ENCODE measurements at places on chromosomes 7 and 10.

- no peak for DNase-seq
Measured at GRCh38 chr10:3838460-3839437, 53.7 kb upstream of the KLF6 start.

- DNase-seq = no peak
Measured at GRCh38 chr7:80729591-80730320, 91.3 kb downstream of the CD36 start.

DNA sequence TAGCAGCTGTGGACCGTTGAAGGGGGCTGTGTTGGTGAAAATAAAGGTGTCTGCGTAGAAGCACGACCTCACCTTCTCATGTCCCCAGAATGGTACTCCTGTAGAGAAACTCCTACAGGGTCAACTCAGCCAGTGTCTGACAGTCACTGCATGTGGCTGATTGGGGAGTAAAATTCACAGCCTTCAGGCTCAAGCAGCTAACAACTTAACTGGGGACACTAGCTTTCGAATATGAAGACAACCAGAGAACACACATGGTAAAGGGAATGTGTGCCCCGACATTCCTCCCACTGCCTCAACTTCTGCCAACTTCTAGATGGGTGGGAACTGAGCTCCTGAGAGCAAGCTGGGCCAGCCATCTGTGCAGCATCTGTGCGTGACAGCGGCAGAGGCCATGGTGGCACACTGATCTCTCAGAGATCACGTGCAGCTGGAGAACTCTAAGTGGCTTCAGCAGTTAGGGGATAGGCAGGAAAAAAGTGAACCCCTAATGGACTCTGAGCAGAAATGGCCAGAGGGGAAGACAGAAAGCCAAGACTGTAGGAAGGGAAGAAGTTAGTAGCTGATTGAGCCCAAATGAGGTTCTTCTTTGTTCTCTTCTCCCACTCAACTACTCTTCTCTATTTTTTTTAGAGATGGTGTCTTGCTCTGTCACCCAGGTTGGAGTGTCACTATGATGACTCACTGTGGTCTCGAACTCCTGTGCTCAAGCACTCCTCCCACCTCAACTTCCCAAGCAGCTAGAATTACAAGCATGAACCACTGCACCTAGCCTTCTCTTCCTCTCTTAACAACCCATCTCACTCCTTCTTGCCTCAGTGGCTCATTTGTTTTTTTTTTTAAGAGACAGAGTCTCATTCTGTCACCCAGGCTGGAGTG, 280.8 kb downstream of the ZEB1 start:
- DNase-seq = no peak

DNA sequence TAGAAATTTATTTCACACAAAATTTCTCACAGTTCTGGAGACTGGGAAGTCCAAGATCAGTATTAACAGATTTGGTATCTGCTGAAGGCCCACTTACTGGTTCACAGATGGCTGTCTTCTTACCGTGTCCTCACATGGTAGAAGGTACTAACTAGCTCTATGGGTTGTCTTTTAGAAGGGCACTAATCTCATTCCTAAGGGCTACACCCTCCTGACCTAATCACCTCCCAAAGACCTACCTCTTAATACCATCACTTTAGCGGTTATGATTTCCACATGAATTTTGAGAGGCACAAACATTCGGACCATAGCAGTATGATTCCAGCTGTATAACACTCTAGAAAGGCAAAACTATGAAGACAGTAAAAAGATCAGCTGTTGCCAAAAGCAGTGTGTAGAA, 8.0 kb downstream of the PNPLA8 start:
- DNase-seq = no peak

- no peak for DNase-seq
Measured at GRCh38 chr10:33688506-33688905, 354.0 kb upstream of the NRP1 start.

- no peak for DNase-seq
Measured at GRCh38 chr10:94010886-94011285, 17.2 kb downstream of the PLCE1 start.

GRCh38 chr10:128530301-128530700, 404.1 kb upstream of the MKI67 start:
- no peak for DNase-seq

GRCh38 chr7:151925446-151926335, 30.6 kb upstream of the GALNTL5 start:
- no peak for DNase-seq

DNA sequence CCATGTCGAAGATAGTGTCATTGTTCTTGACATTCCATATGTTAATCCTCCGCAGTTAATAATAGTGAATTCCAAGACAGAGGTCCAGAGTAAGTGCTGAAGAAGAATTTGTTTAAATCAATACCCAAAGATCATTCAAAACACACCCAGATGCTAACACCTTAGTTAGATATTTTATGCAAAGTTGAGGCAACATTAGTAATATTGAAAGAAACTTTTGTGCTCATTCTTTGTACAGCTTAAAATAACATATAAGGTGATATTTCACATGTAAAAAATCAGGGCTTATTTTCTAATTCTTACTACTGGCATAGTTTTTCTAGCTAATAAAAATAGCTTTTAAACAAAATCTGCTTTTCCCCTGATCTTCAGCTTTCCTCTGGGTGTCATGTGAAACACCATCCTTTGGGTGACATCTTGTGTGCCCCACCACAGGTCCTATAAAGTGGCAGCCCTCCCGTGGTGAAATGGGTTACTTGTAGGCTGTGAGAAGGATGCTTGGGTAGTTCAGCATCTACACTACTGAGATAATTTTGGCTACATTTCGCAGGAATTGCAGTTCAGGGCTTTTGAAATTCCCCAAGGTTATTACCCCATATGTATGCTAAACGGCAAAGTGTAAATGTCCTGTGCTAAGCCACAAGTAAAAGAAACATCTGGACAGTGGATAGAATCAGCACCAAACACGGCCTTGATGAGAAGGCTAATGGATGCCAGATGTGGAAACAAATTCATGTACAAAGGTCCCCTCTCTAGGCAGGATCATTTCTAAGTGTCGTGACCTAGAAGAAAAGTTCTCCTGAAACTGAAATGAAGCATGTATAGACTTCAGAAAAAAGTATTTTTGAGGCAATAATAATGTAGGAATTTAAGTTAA, 105.4 kb downstream of the GRM3 start:
- no peak for DNase-seq

GRCh38 chr7:157717211-157718174, 380.7 kb downstream of the DNAJB6 start:
- DNase-seq = no peak

- no peak for DNase-seq
Measured at GRCh38 chr10:111277661-111278060, 200.8 kb downstream of the ADRA2A start.

DNA sequence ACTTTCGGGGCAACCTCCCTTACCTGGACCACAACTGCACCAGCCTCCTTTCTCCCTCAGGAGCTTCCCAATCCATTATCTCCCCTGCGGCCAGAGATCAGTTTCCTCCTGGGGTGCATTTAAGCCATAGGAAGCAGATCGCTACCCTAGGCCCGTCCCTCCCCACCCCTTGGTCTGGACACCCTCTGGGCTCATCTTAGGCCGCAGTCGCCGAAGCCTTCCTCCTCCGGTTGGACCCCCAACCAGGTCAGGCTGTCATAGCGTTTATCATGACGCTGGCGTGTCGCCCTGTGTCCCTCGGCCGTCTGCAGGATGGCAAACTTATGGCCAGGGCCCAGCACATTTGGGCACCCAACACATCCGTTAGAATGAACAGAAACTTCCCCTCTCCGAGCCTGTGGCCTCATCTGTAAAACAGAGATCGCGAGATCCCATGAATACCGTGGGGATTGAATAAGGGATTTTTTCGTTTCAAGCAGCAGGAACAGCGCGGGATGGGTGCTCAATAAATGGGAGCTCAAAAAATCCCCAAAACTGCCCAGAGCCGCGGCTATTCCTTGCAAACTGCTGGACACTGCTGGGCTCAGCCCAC, 669 bp upstream of the AP5Z1 start:
- no peak for DNase-seq

DNA sequence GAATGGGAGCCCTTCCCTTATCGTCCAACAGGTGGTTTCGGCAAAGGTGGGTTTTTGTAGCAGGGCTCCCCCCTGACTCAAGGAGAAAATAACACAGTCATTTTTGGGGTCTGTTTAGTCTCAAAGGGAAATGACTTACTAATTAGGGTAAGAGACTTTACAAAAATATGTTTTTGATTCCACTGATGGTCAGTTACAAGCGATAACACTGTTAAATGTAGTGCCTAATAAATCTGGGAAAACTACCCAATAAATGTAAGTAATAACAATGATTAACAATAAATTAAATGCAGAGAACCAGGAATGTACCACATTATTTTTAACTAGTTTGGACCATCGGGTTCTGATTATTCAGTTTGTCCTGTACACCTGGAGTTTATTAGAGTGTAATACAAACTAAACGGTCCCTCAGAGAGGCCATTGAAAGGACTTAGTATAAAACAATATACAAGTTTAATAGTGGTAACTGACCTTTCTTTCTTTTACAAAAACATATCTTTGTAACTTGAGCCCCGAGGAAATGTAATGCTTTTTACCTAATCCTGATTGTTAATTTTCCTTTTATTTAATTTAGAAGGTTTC, 216.2 kb upstream of the HABP2 start:
- DNase-seq = no peak

GRCh38 chr7:92830532-92831110, 5.8 kb downstream of the CDK6 start:
- DNase-seq = no peak

GRCh38 chr7:33685503-33685902, 219.8 kb upstream of the BMPER start:
- DNase-seq = no peak

DNA sequence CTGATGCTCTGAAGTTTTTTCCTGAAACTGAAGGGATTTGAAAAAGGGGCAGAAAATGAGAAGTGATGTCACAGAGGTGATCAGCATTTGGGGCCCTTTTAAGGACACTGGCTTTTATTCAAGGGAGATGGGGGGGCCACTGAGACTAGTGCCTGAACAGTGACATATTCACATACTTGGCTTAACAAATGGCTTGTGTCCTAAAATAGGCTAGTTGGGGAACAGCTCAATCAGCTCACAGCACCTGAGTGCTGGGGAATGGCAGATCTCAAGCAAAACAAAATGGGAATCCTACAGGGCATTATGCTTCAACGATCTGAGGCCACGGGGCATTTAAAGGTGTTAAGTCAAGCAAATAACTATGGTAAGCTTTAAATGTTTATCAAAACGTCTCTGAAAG, 90.1 kb downstream of the UBE2H start:
- DNase-seq = no peak

- DNase-seq = no peak
Measured at GRCh38 chr10:71337219-71337701, 18.2 kb downstream of the SLC29A3 start.

DNA sequence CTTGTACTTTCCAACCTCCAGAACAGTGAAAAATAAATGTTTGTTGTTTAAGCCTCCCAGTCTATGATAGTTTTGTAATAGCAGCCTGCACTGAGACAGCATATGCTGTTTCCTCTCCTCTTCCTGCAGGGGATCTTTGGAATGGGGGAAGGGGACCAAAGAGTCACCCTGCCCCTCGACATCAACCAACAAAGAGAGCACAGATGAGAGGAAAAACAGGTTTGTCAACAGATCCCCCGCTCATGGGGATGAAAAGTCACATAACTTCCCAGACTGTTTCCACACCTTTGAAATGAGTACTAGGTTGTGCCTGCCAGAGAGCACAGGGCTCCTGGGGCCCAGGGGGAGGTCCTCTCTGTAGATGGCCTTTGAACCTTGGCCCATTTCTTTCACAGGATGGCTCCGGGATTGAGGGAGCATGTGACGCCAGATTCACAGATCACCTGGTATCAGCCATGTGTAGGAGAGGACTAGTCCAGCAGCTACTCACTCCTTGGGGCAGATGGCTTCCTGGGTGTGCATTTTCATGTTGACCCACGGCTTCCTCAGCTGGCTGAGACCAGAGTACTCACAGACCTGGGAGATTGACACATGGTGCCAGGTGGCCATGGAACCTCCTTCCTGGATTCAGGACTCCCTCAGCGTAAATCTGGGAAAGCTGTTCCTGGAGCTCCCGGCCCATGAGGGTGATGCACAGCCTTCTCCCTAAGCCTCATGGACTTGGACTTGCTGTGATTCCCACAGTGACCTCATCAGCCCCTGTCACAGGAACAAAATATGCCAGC, 125.6 kb downstream of the CXCL12 start:
- DNase-seq = no peak

DNA sequence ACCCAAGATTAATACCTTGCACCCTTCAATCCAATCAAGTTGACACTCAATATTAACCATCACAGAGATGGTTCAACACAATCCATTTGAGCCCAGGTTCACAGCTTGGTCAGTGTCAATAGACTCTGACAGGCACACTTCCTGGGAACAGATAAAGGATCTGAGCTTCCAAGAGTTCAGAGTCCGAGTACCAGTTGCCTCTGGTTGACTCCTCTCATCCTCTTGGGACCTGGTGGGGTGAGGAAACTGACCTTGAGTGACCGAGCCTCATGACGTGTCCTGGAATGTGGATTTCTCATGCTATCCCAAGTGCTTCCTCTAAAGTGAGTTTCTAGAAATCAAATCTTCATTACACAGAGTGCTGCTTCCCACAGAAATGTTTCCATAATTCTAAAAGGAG, 162.0 kb downstream of the CYP26A1 start:
- no peak for DNase-seq

GRCh38 chr7:148590471-148590870, at the start of gene C7orf33:
TSS of gene C7orf33 (plus strand) at chr7:148590766. CDS start at chr7:148590926, 160 bp downstream.
- DNase-seq = no peak

DNA sequence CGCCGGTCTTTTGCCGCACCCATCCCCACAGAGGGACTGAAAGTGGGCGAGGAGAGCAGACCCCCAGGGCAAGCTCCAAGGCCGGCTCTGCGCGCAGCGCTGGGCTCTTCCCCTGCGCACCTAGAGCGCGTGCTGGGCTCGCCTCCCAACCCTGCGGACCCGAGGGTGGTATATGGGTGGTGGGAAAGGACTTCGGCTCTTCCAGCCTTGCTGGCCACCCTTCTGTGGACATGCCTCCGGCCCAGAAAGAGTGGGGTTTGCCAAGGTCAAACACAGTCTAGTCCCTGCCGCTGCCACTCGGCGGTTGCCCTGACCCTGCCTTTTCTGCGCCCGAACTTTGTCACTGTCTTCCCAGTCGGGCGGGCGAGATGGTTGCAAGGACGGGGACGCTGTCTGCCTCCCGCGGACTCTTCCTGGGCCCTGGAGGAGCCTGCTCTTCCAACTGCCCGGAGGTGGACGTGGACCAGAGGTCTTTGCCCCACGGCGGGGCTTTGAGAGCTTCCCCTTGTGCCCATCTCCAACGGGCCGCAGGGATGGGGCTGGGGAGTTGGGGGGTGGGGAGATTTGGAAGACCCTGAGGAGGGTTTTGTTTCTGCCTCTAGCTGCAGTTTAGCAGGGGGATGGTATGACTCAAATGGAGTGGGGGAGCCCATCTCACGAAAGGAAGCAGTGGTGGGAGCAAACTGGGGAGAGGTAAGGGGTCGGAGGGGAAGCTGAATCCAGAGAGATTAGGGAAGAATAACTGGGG, 1.5 kb downstream of the ADCY1 start:
- DNase-seq = no peak

- DNase-seq = no peak
Measured at GRCh38 chr10:131997366-131998049, 15.8 kb upstream of the BNIP3 start.

- no peak for DNase-seq
Measured at GRCh38 chr7:11726794-11727155, 105.2 kb downstream of the THSD7A start.

GRCh38 chr7:99189222-99189621, 18.7 kb downstream of the KPNA7 start:
- no peak for DNase-seq

All from effector memory CD8-positive, alpha-beta T cell (primary cell).